ENCODE measurements at places on chromosomes 1 and 21.

- no peak for DNase-seq
Measured at GRCh38 chr1:174209347-174210187, 50.2 kb downstream of the RABGAP1L start.

- DNase-seq: no peak
Measured at GRCh38 chr21:41632748-41633475, 125.0 kb upstream of the TMPRSS2 start.

DNA sequence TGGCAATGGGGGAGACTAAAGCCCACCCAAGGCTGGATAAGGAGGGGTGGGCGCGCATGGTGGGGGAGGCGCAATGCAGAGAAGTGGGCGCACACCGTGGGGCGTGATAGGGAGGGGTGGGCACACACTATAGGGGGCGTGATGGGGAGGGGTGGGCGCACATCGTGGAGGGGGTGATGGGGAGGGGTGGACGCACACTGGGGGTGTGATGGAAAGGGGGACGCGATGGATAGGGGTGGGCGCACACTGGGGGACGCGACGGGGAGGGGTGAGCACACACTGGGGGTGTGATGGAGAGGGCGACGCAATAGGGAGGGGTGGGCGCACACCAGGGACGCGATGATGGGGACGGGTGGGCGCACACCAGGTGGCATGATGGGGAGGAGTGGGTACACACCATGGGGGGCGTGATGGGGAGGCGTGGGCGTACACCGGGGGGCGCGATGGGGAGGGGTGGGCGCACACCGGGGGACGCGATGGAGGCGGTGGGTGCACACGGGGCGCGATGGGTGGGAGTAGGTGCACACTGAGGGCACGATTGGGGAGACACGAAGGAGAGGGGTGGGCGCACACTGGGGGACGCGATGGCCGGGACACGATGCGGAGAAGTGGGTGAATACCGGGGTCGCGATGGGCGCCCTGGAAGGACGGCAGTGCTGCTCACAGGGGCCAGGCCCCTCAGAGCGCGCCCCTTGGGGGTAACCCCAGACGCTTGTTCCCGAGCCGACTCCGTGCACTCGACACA lies 929 bp downstream of the SUMO3 start:
- DNase-seq: no peak

DNA sequence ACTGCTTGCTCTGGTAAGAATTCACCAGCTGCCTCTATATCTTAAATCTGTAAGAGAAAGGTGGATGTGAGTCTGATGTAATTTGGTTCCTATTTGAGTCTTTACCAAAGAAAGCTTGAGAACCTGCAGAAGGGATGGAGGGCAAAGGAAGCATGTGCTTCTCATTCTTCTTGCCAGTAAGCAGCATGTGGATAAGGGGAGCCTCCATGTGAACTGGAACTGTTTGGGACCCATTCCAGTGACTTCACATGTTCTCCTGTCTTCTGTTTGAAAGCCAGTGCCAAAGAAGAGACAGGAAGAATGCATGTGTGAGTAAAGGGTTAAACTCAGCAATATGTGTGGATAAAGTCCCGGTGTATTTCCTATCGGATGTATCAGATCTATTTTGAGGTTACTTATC lies 119.6 kb upstream of the ADGRL2 start:
- DNase-seq: no peak

- no peak for DNase-seq
Measured at GRCh38 chr1:5386371-5386770, 605.9 kb downstream of the NPHP4 start.

- no peak for DNase-seq
Measured at GRCh38 chr1:87061742-87062156, 147.3 kb downstream of the HS2ST1 start.

GRCh38 chr1:158037866-158038359 lies 44.5 kb downstream of the KIRREL1 start:
- DNase-seq: no peak

DNA sequence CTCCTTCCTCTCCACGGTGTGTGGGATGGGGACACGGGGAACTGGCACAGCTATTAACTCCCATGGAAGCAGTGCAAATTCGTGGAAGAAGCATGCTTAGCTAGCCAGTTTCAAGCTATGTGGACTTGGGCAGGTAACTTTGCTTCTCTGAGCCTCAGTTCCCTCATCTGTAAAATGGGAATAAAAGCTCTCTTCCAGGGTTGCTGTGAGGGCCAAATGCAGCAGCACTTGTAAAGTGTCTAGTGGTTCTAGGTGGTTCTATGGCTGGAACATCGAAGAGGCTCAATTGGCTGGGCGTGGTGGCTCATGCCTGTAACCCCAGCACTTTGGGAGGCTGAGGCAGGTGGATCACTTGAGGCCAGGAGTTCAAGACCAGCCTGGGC lies 43.3 kb downstream of the DHRS3 start:
- no peak for DNase-seq

GRCh38 chr1:58762806-58763205 lies 21.0 kb downstream of the JUN start:
- DNase-seq: no peak

Measured in activated T-helper 9 cell treated with anti-CD3 and anti-CD28 coated beads, Interleukin-2, amount 50 U/mL, for 16 hours (primary cell).